ENCODE measurements at places on chromosomes 5 and 9. TPM values are rescaled to one million over a fixed set of nuclear protein-coding genes. Genes with fewer than 3 reads are reported as not detected.

OCLN gene
- 2.9 TPM for total RNA-seq

MSX2 gene
- total RNA-seq = not detected

NUDCD2 gene
- total RNA-seq = 34.3 TPM

CEL gene
- 2.6 TPM for total RNA-seq

DMRT2 gene
- total RNA-seq = 0.19 TPM

F2R gene
- 4.6 TPM for total RNA-seq

HRCT1 gene
- not detected for total RNA-seq

FAM169A gene
- total RNA-seq = 4.0 TPM

RETREG1 gene
- total RNA-seq = 48.6 TPM

ARRDC3 gene
- total RNA-seq = 34.9 TPM

SLC6A19 gene
- total RNA-seq = not detected

JAKMIP2 gene
- 0.48 TPM for total RNA-seq

PAEP gene
- total RNA-seq = not detected

GIN1 gene
- 7.5 TPM for total RNA-seq

MEIKIN gene
- total RNA-seq = 1.5 TPM

GPR151 gene
- not detected for total RNA-seq

LCN12 gene
- total RNA-seq = 2.8 TPM

CXCL14 gene
- not detected for total RNA-seq

CCL27 gene
- not detected for total RNA-seq

ENG gene
- 18.3 TPM for total RNA-seq

RAB24 gene
- total RNA-seq = 43.8 TPM

PCDHGB1 gene
- total RNA-seq = not detected

TAF11L5 gene
- total RNA-seq = not detected

Data from activated naive CD4-positive, alpha-beta T cell treated with anti-CD3 and anti-CD28 coated beads, Interleukin-2, amount 10 ng/mL, durations not matched to agents 5 hours and 36 hours (primary cell).